Stimulated activated CD8-positive, alpha-beta memory T cell treated with anti-CD3 and anti-CD28 coated beads, Interleukin-7, amount 100 ng/mL, for 1 hour (primary cell): ENCODE measurements at places on chromosomes 7 and 10.

DNA sequence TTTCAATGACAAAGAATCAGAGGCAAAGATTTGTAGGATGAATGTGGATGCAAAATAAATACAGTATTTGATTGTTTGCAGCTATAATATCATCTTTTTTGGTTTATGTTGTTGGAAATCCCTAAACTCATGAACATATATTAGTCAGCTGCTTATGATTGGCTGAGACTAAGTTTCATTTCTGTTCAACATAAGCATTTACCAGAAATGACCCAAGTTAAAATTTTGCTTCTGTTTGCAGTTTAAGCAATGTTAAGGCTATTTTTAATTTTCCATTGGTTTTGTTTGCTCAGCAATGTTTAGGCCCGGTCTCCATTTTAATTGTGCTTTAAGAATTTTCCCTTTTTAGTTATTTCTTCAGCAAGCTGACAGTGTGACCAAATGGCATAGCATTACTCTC lies 22.0 kb downstream of the GIMAP6 start:
- no peak for DNase-seq

DNA sequence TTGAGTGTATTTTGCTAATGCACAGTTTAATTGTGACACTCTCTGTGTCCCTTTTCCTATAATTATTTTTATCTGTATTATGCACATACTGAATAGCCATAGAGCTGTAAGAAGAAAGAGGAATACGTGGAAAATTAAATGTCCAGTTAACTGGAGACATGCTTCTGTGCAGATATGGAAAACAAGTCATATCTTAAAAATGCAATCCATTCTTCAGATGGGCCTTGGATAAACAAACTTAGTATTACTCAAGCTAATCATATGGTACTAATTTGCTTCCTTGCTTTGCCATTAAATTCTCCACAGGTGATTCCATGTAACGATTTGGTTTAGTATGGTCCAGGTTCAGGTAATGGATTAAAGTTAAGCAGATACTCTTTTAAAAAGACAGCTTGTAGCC lies 201.2 kb upstream of the CELF2 start:
- DNase-seq = no peak

GRCh38 chr10:42988069-42988468 lies 88.8 kb upstream of the RET start:
- no peak for DNase-seq

- no peak for DNase-seq
Observed at GRCh38 chr7:2553108-2553507, 2.2 kb downstream of the BRAT1 start.

DNA sequence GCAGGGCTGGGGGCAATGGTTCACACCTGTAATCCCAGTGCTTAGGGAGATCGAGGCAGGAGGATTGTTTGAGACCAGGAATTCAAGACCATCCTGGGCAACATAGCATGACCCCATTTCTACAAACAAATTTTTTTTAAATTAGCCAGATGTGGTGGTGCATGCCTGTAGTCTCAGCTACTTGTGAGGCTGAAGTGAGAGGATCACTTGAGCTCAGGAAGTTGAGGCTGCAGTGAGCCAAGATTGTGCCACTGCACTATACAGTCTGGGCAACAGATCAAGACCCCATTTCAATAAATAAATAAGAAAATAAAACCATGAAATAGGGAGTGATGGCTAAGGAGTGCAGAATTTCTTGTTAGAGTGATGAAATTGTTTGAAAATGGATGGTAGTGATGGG lies 8.9 kb downstream of the GRID2IP start:
- DNase-seq = no peak

GRCh38 chr10:118358327-118358726 lies 16.2 kb upstream of the FAM204A start:
- no peak for DNase-seq

DNA sequence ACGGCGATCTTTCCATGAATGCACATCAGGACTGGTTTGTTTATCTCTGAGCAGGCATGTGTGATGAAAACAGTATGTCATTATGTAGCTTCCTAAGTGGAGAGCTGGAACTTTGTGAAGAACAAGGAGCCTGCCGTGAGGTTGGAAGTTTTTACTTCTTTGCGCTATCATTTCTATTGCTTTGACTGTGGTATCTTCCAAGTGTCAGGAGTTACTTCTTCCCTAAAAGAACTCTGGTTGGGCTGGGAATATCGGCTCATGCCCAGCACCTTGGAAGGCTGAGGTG lies 167.4 kb upstream of the AHR start:
- DNase-seq = no peak

DNA sequence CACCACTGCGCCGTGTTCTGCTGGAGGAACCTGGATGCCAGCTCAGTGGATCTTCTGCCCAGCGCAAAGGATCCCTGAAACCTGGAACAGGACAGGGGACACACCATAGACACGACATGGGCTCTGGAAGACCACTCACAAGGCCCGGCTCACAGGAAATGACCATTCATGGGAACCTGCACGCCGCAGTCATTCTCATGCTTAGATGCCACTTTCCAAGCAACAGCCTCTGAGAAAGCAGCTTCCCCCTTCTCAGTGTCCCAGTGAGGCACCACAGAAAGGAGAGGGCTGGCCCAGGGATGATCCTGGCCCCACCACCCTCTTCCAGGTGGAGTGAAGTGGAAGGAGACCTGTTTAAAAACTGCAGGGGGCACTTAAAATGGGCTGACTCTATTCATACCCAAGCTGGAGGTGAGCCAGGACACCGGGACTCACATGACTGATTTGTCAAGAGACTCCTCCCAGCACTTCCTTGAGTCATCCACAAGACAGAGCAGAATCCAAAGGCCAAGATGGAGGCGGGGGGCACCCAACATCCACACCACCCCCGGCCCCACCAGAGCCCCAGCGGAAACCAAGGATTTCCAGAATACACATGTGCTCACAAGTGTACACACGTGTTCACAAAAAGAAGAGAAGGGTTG lies 11.2 kb downstream of the CTBP2 start:
- DNase-seq = no peak

DNA sequence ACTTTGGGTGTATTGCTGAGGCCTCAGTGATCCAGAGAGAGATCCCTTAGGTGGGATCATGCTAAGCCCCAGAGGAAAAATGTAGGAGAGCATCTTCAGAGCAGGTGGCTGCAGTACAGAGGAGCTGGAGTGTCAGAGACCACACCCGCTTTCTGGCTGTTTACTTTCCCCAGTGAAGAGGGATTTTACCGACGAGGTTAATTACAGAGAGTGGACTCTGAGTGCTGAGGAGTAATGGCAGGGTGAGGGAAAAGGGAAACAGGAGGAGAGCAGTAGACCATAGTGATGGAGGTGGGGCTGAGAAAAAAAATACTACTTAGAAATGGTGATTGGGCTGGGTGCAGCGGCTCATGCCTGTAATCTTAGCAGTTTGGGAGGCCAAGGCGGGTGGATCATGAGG lies 43.3 kb upstream of the HBP1 start:
- DNase-seq = no peak

DNA sequence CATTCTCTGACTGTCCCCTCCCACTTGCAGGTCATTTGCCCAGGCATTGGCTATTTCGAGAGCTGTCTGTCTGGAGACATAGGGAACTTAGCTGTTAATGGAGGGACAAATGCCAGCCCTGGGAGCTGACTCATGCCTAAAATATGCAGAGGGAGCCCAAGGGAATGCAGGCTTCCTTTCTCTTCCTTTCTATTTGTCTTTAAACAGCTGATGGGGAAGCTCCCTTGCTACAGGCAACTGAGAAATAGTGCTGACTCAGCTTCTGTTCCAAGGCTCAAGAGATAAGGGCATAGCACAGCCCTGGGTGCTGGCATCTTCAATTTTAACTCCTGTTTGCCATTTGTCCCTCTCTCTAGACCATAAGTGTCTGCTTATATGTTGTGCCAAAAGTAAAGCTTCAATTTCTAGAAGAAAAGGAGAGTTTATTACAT lies 82.7 kb upstream of the C1GALT1 start:
- DNase-seq = no peak
